ENCODE measurements at places on chromosomes 6 and 20. TPM values are rescaled to one million over a fixed set of nuclear protein-coding genes. Genes with fewer than 3 reads are reported as not detected.

HLA-DQA1 gene
- total RNA-seq: not detected

ACAT2 gene
- total RNA-seq: 81.4 TPM

BPIFB2 gene
- not detected for total RNA-seq

FUT9 gene
- total RNA-seq: 132 TPM

ZSCAN26 gene
- 45.4 TPM for total RNA-seq

COL9A1 gene
- total RNA-seq: 11.0 TPM

IMPG1 gene
- total RNA-seq: not detected

FAM83D gene
- 4.1 TPM for total RNA-seq

DCDC2 gene
- total RNA-seq: 1.3 TPM

GCLC gene
- total RNA-seq: 21.0 TPM

RIPPLY2 gene
- total RNA-seq: 11.3 TPM

ULBP3 gene
- total RNA-seq: 6.3 TPM

PRDM13 gene
- total RNA-seq: not detected
